BJ (cell line): ENCODE measurements at places on chromosomes 5 and 9.
A peak's percentile ranks its signal among the peaks of the same experiment; 100 is the strongest.

DNA sequence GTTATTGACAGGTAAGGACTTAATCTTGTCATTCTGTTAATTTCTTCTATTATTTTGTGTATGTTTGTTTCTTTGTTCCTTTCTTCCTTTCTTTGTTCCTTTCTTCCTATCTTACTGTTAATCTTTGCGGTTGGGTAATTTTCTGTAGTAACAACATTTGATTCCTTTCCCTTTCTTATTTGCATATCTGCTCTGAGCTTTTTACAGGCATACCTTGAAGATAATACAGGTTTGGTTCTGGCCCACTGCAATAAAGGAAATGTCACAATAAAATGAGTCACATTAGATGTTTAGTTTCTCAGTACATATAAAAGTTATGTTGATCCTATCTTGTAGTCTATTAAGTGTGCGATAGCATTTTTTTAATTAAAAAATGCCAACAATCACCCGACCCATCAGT, 440.7 kb downstream of the NFIB start:
- DNase-seq: no peak

GRCh38 chr5:67156976-67157583, 39.5 kb downstream of the CD180 start:
- no peak for DNase-seq

DNA sequence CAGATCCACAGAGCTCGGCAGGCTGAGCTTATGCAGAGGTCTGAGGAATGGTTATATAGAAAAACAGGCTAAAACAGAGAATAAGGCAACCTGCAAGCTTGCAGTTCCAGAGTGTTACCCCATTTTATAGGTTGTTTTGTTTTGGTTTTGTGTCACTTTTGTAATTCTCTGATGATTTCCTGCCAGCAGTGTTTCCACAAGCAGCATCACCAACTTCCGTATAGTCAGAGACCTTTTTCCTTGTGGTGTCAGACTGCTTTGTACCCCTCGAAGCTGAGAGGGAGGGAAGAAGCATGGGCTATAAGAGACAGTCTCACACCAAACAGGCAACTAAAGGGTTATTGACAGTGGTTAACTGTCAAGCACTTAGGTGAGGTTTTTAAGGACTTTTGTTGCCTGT, 61.8 kb downstream of the TLE4 start:
- no peak for DNase-seq

GRCh38 chr9:123290764-123291163, 22.4 kb upstream of the STRBP start:
- DNase-seq: no peak

- no peak for DNase-seq
These were observed 308.4 kb downstream of the MSX2 start for GRCh38 chr5:175032741-175033151.

- no peak for DNase-seq
These were observed 889.4 kb upstream of the SEMA6A start for GRCh38 chr5:117463881-117464570.

- no peak for DNase-seq
These were observed 64.0 kb upstream of the GABRP start for GRCh38 chr5:170719551-170719950.

DNA sequence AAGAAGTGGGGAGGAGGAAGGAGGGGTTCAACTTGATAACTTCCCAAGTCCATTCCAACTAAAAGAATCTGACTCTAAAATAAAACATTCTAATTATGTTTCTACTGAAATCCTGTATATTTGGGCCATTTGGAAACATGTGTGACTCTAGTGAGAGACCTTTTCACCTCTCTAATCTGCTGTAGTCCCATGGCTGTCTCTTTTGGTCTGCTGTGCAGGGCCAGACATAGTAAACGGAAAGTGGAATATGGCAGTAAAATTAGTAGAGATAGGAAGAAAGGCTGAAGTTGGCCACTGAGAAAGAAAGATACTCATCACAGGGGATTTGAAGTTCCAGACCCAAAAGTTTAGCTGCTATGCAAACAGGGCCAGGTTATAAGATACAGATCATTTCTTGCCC, 15.9 kb downstream of the RFX3 start:
- DNase-seq: no peak

DNA sequence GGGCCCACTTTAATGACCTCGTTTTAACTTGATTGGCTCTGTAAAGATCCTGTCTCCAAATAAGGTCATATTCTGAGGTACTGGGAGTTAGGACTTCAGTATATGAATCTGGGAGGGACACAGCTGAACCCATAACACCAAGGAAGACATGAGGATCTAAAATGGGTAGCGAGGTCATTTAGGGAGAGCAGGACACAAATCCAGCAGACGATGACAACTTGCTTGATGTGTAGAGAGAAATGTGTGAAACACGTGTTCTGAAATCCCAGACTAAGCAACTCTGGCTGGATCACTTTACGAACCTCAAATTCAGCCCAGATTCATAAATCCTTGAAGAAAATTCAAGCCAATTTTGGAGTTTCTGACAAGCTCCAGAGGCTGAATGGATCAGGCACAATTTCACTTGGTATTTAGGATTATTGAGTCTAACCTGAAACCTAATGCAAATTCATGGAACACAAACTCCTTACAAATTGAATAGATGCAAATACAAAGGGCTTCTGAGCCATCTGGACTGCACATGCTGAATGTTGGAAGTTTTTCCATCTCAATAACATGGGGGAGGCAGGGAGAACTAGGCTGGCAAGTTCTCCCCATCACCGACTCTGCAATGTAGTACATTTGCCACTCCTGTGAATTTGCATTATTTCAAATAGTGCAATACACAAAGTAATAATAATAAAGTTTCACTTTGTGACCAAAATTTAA, 74.0 kb upstream of the SLC30A5 start:
- no peak for DNase-seq

GRCh38 chr9:117938086-117938485, 233.9 kb downstream of the TLR4 start:
- no peak for DNase-seq

- DNase-seq: no peak
These were observed 34.4 kb downstream of the MACROH2A1 start for GRCh38 chr5:135364421-135365262.

- no peak for DNase-seq
These were observed 19.6 kb downstream of the ZNF131 start for GRCh38 chr5:43140286-43140685.

GRCh38 chr9:78314550-78314949, 17.6 kb downstream of the PSAT1 start:
- DNase-seq: no peak

DNA sequence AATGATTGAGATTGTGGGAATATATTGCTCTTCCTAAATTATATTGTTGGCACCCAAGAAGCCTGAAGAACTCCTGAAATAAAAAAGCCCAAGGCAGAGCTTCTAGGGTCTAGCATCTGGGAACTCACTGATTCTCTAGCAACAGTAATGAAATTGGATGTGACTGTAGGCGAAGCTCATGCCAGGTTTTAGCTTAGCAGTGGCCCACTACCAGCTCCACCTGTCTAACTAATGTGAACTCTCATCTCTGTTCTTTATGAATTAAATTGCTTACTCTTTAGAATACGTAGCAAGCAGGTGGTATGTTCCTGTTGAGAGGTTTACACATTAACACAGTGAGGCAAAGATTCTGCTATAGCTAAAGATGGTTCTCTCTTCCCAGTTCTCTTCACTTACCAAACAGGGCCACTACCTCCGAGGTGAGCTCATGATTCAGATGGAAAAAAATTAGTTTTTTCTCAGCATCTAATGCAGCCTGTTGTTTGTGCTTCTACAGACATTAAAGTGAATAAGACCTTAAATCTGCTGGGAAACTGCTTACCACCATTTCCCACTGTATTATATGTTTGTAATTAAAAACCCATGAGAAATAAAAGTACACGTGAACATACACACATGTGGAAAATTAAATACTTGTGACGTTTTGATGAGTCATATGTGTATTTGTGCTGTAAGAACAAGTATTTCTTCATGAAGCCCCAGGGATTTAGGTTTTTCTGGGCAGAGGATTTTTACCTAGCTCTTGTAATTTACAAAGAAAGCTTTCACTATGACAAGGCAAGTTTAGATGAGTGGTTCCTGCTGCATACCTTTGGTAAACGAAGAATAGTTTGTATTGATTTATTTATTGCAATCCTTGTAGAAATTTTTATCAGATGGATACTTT, 360.1 kb downstream of the KDM4C start:
- DNase-seq: peak; percentile 17

- no peak for DNase-seq
These were observed 111.6 kb downstream of the CTNND2 start for GRCh38 chr5:11792621-11793020.

GRCh38 chr5:36276864-36277263, 24.8 kb downstream of the RANBP3L start:
- DNase-seq: no peak

DNA sequence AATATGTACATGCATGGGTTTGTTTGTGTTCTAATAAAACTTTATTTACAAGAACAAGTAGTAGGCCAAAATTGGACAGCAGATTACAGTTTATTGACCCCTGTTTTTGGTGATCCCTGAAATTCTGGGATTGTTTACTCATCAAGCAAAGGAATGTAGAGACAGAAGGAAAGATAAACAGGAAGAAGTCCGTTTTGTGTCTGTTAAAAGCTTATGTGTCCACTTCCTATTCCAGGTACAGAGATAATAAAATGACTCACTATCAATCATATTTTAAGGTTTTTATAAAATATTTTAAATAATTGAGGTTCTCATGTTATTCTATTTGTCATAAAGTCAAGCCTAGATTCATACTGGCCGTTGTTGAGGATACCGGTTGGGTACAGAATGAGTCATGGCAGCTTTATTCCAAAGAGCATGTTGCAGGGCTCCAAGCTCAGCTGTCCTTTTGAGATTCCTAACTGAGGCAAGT, 214.9 kb upstream of the DAB2 start:
- no peak for DNase-seq
